Choroid plexus epithelial cell (primary cell): ENCODE measurements at places on chromosomes 7 and 10.

- DNase-seq, result no peak
These were observed 5.7 kb upstream of the TSPAN14 start for GRCh38 chr10:80448209-80448942.

DNA sequence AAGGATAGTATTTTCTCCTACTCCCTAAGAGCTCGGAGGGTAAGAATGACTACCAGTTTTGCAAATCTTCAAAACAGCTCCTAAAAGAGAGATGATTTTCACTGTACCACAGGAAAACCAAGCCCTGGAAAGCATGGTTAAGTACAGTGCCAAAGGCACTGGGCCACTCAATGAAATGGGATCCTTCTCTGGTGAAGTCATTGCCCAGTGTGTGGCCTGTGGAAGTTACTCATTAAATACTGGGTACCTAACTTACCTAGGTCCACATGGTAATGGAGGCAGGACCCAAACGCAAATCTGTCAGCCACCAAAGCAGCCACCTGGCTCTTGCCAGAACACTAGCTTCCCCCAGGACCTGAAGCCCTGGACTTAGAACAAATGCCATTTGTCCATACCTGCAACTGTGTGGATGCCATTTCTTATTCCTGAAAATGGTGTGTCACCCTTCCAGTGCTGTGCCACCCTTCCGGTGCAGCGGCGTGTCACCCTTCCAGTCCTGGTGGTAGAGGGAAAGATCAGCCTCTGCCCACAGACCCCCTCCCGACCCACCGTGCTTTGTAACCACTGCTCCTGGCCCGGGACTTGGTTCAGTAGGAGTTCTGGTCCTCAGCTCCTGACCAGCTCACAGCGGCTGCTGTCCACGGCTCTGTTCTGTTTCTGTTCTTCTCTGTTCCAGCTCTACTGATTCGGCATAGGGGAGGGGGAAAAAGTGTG, 659.2 kb downstream of the SDK1 start:
- DNase-seq, result no peak

- DNase-seq, result peak; percentile 97
These were observed 6.7 kb upstream of the CREB5 start for GRCh38 chr7:28405662-28406061.

DNA sequence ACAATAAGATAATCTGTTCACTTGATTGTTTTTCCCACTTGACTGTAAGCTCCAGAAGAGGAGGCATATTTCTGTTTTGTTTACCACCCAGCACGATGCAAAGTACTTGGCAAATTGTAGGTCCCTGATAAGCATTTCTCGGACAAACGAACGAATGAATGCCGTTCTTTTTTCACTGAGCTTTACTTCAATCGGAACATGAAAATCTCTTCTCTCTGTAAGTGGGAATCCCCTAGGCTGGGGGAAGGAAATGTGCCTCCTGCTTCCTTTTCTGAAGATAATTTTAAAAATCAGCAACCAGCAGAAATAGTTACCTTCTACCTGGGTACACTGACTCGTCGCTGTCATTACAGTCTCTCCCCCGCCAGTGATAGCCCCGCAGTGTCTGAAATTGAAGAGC, 102.9 kb downstream of the AOAH start:
- no peak for DNase-seq

- DNase-seq, result peak; percentile 70
These were observed 41.4 kb upstream of the MAP3K8 start for GRCh38 chr10:30392564-30392990.

- no peak for DNase-seq
These were observed 289.7 kb downstream of the BAMBI start for GRCh38 chr10:28967031-28967430.

- no peak for DNase-seq
These were observed 6.4 kb upstream of the AGK start for GRCh38 chr7:141544831-141545230.

DNA sequence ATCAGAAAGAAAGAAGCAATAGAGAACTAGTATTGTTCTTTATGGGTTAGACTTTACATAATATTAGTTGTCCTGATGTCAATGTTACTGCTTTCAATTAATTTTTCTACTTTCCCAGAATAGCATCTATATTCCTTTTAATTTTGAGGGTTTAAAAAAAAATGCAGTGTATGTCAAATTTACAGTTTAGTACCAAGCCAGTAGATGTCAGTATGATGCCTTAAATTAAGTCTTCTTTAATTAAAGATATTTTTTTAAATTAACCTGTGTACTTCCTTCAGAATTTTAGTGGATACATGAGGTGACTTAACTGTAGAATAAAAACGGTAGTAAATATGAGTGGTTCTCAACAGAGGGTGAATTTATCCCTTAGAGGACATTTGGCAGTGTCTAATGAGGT, 35.2 kb upstream of the STOX1 start:
- DNase-seq, result peak; percentile 56

- no peak for DNase-seq
These were observed 50.5 kb downstream of the CPVL start for GRCh38 chr7:29095631-29096445.

DNA sequence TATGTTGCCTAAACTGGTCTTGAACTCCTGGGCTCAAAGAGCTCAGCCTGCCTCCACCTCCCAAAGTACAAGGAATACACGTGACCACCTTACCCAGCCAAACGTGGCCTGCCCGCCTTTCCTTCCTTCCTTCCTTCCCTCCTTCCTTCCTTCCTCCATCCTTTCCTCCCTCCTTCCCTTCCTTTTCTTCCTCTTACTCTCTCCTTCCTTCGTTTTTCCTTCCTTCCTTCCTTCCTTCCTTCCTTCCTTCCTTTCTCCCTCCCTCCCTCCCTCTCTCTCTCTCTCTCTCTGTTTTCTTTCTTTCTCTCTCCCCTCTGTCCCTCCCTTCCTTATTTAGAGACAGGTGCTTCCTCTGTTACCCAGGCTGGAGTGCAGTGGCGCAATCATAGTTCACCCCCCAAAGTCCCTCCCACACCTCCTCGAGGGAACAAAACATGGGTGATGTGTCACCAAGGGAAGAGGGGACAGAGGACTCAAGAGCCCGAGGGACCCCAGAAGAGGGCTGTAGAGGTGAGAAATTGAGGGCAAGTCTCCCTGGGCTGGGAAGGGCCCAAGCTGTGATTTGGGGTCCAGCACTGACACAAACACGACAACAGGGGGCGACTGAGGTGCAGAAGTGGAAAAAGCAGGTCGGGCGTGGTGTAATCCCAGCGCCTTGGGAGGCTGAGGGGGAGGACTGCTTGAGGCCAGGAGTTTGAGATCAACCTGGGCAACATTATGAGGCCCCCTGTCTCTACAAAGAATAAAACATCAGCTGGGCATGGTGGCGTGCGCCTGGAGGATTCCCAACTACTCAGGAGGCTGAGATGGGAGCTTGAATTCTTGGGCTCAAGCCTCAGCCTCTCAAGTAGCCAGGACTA, 28.1 kb downstream of the EPHB4 start:
- DNase-seq, result peak; percentile 78

GRCh38 chr7:97002555-97003261, 2.6 kb upstream of the DLX6 start:
- DNase-seq, result no peak
